NCI-H1105 treated with DMSO at 0.1 percent for 48 hours (cell line): ENCODE measurements at places on chromosomes 4 and X.

- DNase-seq: no peak
Measured at GRCh38 chrX:136291824-136292223, 8.9 kb upstream of the ADGRG4 start.

DNA sequence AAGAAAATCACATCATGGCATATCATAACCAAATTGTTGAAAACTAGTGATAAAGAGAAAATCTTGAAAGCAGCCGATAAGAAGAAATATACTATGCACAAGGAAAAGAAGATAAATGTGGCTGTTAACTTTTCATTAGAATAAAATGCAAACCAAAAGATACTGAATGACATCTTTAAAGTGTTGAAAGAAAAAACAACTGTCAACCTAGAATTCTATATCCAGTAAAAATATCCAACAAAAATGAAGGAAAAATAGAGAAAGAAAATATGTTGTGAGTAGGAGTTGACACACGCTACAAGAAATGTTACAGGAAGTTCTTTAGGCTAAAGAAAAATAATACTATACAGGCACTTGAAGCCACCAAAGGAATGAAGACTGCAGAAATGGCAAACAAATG lies 82.0 kb downstream of the FAM184B start:
- DNase-seq: no peak

GRCh38 chr4:183352546-183352945 lies 30.3 kb upstream of the CLDN24 start:
- DNase-seq: no peak

- DNase-seq: no peak
Measured at GRCh38 chr4:2462992-2463762, 5.7 kb upstream of the RNF4 start.

- DNase-seq: no peak
Measured at GRCh38 chr4:56187688-56188087, 199.6 kb downstream of the AASDH start.

GRCh38 chr4:183147196-183147595 lies 48.1 kb downstream of the WWC2 start:
- DNase-seq: no peak

- peak; percentile 44 for DNase-seq
Measured at GRCh38 chr4:164935363-164935762, 42.1 kb downstream of the TRIM61 start.

DNA sequence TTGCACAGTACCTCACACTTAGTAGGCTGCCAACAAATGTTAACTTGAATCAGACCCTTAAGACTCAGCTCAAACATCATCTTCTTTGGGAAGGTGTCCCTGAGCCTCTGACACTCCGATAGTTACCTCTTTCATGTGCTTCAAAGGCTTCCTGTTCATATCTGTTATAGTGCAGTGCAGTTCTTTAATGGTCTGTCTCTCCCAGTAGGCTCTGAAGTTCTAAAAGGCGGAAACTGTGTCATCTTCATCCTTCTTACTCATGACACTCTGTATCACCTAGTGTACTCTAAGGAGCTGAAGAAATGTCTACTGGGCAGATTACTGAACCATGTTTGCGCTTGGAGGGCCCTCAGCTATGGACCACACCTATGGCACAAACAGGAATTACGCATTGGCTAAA lies 2.1 kb upstream of the DIAPH2 start:
- no peak for DNase-seq

GRCh38 chrX:118216087-118216486 lies 99.5 kb upstream of the KLHL13 start:
- peak; percentile 57 for DNase-seq

DNA sequence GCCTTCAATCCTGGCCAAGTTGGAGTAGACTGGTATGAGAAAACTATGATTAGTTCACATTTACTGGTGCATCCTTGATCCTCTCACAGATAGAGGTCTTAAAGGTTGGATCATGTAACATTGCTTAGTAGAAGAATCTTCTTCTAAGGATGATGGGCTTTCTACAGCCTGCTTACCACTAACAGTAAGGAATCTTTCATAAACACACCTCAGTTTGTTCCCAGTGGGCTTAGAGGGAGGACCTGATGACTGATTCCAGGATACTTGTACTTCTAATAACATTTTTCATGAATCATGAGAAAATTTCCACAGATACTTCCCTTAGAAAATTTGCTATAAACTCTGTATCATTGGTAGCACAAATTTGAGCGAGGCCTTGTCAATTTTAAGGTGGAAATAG lies 40.6 kb downstream of the CCNI start:
- DNase-seq: no peak

DNA sequence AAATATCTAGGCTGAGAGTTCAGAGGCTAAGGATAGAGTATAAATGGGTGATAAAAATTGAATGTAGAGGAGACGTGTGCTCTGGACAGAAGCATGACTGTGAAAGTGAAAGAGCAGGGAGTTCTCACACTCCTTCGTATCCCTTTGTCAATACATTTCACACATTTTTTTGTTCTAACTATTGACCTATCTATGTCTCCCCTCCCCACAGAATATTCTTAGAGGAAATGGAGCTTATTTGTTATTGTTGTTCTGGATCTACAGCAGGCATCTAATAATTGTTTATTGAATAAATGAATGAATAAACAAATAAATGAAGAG lies 57.6 kb downstream of the ENPEP start:
- DNase-seq: no peak

DNA sequence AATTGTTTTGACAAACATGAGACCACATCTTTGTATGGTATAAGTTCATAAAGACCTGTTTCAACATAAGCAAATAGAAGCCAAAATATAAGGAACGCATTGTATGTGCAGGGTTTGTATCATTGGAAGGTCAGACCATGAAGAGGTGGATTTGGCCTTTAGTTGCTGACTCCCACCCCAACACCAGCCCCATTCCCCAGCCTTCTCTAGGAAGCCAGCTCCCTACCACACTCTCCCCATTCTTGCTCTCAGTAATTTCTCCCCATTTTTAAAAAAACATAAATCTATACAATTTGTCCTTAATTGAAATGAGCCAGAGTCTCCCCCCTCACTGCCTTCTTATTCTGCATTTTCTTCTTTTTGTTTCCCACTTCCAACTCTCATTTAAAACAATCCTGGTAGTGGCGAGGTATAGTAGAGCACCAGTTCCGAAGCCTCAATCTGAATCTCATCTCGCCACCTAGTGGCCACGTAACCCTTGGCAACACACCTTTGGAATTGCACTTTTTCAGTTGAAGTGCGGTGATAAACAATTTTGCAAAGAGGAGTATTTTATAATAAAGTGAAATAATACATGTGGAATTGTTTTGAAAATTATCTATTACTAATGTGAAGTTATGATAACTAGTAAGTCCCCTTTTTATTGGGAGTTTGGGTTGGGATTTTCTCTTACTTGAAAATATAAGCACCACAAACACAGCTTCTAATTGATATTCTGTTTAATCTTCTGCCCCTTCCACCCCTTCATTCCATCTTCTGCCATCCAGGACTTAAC lies 126.6 kb downstream of the ASB9 start:
- peak; percentile 24 for DNase-seq
